Subcutaneous preadipocyte (primary cell): ENCODE measurements at places on chromosomes 11 and 22. TPM values are rescaled to one million over a fixed set of nuclear protein-coding genes. Genes with fewer than 3 reads are reported as not detected.

C11orf21 gene
- total RNA-seq, result not detected in 2 replicates

FDXACB1 gene
- total RNA-seq, result 2.6 and 4.9 TPM in 2 replicates

OR8K1 gene
- not detected in 2 replicates for total RNA-seq

LRFN4 gene
- total RNA-seq, result 27.2 and 28.9 TPM in 2 replicates

RASGRP2 gene
- total RNA-seq, result 0.20 and 0.37 TPM in 2 replicates

CRYBB2 gene
- total RNA-seq, result not detected in 2 replicates

ACO2 gene
- total RNA-seq, result 69.4 and 82.9 TPM in 2 replicates

OR8B3 gene
- not detected in 2 replicates for total RNA-seq

CHRM1 gene
- total RNA-seq, result not detected in 2 replicates

DAGLA gene
- 2.2 and 3.1 TPM in 2 replicates for total RNA-seq

ANGPTL5 gene
- 0.39 and 0.73 TPM in 2 replicates for total RNA-seq

PANX3 gene
- total RNA-seq, result not detected in 2 replicates

FBLN1 gene
- 115 and 199 TPM in 2 replicates for total RNA-seq

RAB38 gene
- total RNA-seq, result 1.8 TPM in 2 replicates

OR4A47 gene
- not detected in 2 replicates for total RNA-seq

DNAJC24 gene
- 14.0 and 18.2 TPM in 2 replicates for total RNA-seq

MMP12 gene
- total RNA-seq, result 0.59 TPM in 1 of 2 replicates, not detected in the other

FAM83F gene
- not detected in 2 replicates for total RNA-seq

GLYAT gene
- total RNA-seq, result not detected in 2 replicates

TBX10 gene
- total RNA-seq, result not detected in 2 replicates

SEPTIN3 gene
- total RNA-seq, result under 0.01 TPM in 1 of 2 replicates, not detected in the other

UNC93B1 gene
- total RNA-seq, result 18.7 and 19.7 TPM in 2 replicates

OR6A2 gene
- under 0.01 and 0.59 TPM in 2 replicates for total RNA-seq

RBM4 gene
- 90.9 and 93.3 TPM in 2 replicates for total RNA-seq

USP35 gene
- 9.0 and 11.4 TPM in 2 replicates for total RNA-seq

ASPHD2 gene
- 0.73 and 0.78 TPM in 2 replicates for total RNA-seq

OR5A1 gene
- not detected in 2 replicates for total RNA-seq

DNAJB7 gene
- total RNA-seq, result not detected in 2 replicates

SCGB2A2 gene
- not detected in 2 replicates for total RNA-seq

UQCR10 gene
- 54.7 and 57.0 TPM in 2 replicates for total RNA-seq

PLA2G3 gene
- total RNA-seq, result 0.20 TPM in 1 of 2 replicates, not detected in the other

RIBC2 gene
- total RNA-seq, result 1.1 and 1.4 TPM in 2 replicates

EIF4ENIF1 gene
- total RNA-seq, result 9.2 and 9.6 TPM in 2 replicates

PNPLA5 gene
- total RNA-seq, result not detected in 2 replicates

MYO18B gene
- 4.0 TPM in 1 of 2 replicates, not detected in the other for total RNA-seq

DENND5A gene
- 152 and 157 TPM in 2 replicates for total RNA-seq

SAA1 gene
- not detected in 2 replicates for total RNA-seq

SLC15A3 gene
- 4.5 and 8.1 TPM in 2 replicates for total RNA-seq

TMPRSS5 gene
- under 0.01 TPM in 1 of 2 replicates, not detected in the other for total RNA-seq

ARHGEF17 gene
- 11.4 and 19.5 TPM in 2 replicates for total RNA-seq

CCDC87 gene
- total RNA-seq, result 0.37 and 0.78 TPM in 2 replicates

PHOX2A gene
- not detected in 2 replicates for total RNA-seq

GAL3ST3 gene
- total RNA-seq, result not detected in 2 replicates

POU2AF3 gene
- total RNA-seq, result not detected in 2 replicates

OR4A16 gene
- total RNA-seq, result not detected in 2 replicates

TIMM10B gene
- 36.7 and 37.3 TPM in 2 replicates for total RNA-seq

MUC2 gene
- total RNA-seq, result not detected in 2 replicates

CDC42BPG gene
- total RNA-seq, result under 0.01 TPM in 2 replicates

CLCF1 gene
- total RNA-seq, result 3.3 and 4.4 TPM in 2 replicates

ZNF214 gene
- 1.2 and 1.8 TPM in 2 replicates for total RNA-seq

NLRP10 gene
- 1.1 and 1.8 TPM in 2 replicates for total RNA-seq

BDNF gene
- under 0.01 and 0.39 TPM in 2 replicates for total RNA-seq

SHANK2 gene
- total RNA-seq, result 2.0 and 4.8 TPM in 2 replicates

PACSIN3 gene
- total RNA-seq, result 9.9 and 14.1 TPM in 2 replicates

NLRP14 gene
- under 0.01 and 0.20 TPM in 2 replicates for total RNA-seq

YPEL4 gene
- 0.39 and 0.73 TPM in 2 replicates for total RNA-seq
